Activated naive CD4-positive, alpha-beta T cell treated with Interleukin-2 at 50 U/mL for 16 hours (primary cell): ENCODE measurements at places on chromosomes 7 and 10.

DNA sequence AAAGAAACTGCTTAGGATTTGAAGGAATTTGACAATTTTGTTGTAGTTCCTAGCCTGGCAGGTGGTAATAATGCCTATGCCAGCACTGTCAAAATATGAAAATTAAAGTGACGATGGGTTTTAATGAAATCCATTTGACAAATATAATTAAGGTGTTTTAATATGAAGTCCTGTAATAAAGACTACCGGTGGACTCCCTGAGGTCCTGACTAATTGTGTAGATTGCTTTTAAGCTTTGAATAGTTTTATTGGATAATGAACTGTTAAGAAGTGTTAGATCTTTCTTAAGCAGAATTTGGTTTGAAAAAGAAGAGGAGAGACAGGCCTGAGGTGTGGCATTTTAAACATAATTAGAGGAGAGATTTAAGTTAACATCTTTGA lies 197.2 kb downstream of the VTI1A start:
- DNase-seq, result no peak

DNA sequence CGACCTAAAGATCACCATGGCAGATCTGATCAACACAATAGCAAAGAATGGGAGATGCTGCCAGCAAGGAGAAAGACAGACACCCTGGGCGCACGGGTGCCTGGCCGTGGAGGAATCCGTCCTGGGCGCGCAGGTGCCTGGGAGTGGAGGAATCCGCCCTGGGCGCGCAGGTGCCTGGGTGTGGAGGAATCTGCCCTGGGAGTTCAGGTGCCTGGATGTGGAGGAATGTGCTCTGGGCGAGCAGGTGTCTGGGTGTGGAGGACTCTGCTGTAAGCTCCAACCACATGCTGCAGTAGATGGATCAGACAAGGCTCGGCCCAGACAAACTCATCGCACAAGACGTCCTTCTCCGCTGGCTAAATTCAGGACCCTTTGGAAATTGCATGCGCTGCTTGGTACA lies 346.3 kb upstream of the ADARB2 start:
- no peak for DNase-seq

- no peak for DNase-seq
Measured at GRCh38 chr10:114053946-114054345, 10.3 kb downstream of the ADRB1 start.

GRCh38 chr7:13091974-13092707 lies 404.7 kb downstream of the ARL4A start:
- no peak for DNase-seq

DNA sequence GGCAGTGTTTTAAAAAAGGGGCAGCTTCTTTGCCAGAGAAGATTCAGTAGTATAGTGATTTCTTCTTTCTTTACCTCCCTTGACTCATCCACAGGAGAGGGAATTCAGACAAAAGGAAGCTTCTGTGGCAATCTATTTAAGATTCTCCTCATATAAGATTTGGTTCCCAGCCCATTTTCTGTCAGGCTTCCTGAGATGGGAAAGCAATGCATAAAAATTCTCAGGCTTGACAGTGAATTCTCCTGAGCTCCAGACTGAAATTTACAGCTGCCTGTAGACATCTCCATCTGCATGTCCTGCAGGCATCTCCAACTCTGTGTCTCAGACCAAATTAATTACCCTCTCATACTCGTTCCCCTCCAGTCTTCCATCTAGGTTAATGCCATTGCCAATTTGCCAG lies 72.8 kb downstream of the TSPAN12 start:
- DNase-seq, result no peak

GRCh38 chr7:27899601-27900000 lies 159.6 kb downstream of the TAX1BP1 start:
- DNase-seq, result peak; percentile 11
